GM04504 (cell line): ENCODE measurements at places on chromosomes 7 and 10.

- DNase-seq, result no peak
Observed at GRCh38 chr10:108612485-108612884, 1310.8 kb downstream of the XPNPEP1 start.

DNA sequence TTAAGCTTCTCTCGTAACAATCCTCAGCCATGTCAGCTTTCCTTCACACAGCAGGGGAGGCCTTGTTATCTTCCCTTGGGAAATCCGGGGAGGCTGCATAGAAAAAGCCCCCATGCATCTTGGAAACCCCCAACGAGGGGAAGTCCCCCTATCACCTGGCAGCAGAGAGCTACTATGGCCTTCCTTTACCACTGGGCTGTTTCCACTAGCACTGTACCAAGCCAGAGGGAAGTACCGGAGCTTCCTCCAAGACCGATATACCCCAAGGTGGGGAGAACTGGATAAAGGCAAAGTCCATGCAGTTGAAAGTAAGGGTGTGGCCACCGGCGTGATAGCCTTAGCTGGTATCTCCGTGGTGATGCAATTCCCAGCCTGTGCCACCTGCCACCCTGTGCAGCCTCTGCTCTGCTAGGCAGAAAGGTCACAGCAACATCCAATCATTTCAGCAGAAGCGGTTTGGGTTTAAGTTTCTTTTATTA is 4.4 kb upstream of the CLIP2 start:
- no peak for DNase-seq

- no peak for DNase-seq
Observed at GRCh38 chr10:84178160-84178609, 4.6 kb downstream of the GPR15LG start.

DNA sequence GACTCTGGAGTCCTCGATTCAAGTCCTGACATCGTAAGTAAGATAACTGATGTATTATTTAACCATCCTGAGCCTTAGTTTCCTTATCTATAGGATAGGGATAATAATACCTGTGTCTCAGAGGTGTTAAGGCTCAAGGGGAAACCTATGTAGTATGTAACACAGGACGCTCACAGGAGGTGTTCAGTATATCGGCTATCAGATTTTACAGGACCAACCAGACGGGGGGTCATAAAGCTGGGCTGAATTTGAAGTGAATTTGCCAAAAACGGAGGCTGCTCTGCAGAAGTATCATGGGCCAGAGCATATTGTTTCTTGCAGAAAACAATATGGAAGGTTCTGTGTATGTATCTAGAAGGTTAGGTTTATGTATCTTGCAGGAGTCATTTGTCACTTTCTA is 11.1 kb upstream of the ZNF282 start:
- no peak for DNase-seq

DNA sequence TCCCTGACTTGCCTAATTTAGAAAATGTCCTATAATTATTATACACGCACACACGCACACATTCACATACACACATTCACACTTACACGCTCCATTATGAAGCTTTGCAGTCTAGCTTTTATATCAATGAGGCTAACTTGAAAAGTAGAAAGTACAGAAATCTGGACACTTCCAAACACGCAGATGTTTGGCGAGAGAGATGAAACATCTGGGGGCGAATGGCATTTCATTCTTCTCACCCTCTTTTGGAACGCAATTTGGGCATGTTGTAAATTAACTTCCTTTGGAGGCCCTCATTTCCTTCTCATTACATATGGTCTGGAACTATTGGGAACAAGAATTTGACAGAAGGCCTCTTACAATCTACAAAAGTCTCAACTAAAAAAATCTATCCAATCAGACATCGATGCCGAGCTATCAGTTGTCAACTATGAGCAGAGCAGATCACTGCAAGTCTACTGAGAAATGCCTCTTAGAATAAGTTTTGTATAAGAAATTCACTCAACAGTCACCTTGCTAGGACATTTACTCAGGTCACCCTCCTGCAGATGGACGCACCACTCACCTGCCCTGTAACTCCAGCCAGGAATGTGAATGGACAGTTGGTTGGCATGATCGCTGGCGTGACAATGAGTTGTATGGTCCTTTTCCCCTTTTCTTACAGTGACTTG is 115.2 kb upstream of the ADAM12 start:
- no peak for DNase-seq
